CMK (cell line): ENCODE measurements at places on chromosomes 1 and 21.

GRCh38 chr1:6184083-6184783 lies 4.1 kb upstream of the CHD5 start:
- no peak for DNase-seq

DNA sequence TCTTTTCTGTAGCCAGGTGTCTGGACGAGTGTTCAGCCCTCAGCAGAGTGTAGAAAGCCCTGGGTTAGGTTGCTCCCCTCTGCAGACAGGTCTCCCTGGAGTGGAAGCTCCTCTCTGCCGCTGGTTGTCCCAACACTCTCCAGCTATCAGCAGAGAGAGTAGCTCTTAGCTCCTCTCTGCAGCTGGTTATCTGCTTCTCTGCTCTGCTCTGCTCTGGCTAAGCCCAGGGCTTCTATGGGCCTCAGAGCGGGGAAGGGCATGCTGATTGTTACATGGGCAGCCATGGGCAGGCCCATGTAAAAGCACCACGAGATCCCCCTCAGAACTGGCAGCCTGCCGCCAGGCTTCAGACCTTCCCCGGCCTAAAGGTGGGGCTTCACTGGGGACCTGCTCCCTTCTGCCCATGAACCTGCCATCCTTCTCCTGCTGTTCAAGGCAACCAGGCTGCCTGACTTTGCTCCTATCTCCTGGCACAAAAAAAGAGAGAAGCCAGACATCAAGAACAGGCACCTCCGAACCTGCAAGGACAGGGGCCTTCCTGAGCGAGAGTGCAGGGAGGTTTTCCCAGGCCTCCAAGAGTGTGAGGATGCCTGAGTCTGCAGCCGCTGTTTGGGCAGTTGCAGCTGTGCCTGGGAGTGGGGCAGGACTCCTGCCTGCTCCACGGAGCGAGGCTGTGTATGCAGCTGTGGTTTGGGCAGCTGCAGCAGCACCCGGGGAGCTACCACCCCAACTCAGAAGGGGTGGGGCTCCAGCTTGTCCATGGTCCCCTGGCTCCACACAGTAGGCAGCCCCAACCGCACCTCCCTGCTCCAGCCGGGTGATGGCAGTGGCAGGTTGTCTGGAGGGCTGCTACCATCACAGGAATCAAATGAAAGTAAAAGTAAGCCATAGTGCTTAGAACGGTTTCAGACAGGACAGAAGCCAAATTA lies 973.7 kb downstream of the LTN1 start:
- no peak for DNase-seq

- no peak for DNase-seq
Measured at GRCh38 chr1:218878369-218878768, 295.3 kb upstream of the LYPLAL1 start.

DNA sequence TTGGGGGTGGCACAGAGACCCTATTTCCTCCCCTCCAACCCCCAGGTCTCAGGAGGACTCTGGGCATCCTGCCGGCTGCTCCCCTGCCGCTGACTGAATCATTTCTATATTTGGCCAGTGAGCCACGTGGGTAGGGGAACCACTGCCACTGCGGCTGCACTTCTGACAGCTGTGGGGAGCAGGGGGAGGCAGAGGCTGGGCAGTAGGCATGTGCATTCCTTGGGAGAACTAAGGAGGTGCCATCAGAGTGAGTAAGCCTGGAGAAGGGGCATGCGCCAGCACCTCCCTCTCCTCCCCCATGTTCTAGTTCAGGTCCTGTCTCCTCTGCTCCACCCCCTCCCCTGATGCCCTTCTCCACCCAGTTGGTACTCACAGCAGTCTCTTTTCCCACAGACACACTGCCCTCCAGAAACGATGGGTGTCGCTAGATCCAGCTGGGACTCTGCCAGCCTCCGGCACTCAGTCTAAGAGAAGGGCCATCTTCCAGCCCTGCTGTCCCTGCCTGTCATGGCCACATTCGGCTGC lies 12.0 kb downstream of the PPFIA4 start:
- DNase-seq: no peak

DNA sequence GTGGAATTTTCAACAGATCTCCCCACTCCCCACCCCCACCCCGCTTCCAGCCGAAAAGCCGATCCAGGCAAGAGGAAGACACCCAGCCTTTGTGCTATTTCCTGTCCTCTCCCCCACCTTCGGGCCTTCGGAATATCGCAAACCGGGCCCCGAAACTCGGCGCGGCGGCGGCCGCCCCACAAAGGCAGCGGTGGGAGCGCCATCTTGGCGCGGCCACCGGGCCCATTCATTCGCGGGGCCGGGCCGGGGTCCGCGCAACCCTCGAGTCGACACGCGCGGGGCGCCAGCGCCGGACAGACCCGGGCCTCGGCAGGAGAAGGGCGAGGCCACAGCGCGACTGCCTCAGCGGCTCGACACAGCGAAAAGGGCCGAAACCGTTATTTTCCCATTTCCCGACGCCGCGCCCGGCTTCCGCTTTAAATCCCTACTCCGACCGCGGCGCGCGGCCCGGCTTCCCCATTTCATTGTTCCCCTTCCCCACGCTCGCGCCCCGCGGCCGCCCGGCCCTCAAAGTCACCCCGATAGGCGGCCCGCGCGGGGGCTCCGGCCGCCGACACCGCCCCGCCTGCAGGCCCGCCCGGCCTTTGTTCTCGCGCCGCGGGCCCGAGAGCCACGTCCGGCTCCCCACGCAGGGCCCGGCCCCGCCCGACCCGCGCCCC lies 911 bp downstream of the GNB1 start:
- no peak for DNase-seq

DNA sequence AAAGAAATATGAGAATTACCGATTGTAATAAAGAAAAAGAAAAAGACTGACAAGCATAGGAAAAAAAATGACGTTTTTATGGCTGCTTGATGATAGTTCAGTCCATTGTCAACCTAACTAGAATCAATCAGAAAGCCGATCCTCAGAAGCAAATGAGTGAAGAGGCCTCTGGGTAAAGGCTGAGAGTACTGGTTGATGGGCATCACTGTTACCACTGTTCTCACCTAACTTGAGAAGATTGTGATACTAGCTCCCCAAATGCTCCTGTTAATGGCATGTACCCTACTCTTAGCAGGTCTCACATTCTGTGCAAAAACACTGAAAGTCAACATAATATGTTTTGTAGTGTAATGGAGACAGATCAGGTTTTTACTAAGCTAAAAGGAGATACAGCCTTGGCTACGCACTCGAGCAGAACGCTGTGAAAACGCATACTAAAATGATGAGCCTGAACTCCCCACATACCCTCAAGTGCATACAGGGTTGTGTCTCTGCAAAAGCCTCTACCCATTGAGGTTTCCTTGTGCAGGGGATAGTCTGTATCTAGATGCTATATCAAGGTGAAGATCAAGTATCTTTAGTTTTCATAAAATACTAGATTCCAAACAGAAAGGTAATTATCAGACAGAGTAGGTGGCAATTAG lies 554.6 kb downstream of the SMYD3 start:
- DNase-seq: no peak

- DNase-seq: no peak
Measured at GRCh38 chr21:42219606-42220137, 732 bp downstream of the ABCG1 start.

DNA sequence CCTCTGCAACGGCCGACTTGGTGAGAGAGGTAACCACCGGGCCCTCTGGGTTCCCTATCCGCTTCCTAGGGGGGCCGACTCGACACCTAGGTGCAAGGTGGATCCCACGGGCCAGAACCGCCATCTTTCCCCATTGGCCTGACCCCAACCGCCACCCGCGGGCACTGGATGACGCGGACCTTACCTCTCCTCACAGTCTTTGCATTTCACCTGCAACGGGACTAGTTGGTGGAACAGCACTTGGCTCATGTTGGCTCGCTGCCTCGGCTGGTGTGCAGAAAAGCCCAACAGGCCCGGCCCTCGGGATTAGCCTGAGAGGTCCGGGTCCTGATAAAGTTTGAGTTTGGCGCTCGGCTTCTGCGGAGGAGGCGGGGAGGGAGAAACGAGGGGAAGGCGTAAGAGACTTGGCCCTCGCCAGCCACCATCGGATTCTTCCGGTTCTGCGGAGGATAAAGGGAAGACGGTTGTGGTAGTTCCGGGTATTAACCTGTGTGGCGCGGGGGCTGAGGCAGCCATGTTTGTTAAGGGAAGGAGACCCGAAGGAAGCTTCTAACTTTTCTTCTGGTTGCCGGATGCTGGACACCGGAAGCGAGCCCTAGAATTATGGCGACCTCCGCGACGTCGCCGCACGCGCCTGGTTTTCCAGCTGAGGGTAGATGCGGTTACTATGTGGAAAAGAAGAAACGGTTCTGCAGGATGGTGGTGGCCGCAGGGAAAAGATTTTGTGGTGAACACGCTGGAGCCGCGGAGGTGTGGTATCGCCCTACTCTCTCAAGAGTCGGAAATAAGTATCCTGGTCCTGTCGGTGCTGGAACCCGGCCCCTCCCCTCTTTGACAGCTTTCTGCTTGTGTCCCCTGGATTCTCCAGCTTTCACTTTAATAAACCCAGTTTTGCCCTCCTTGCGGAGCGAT lies at the start of the genes SASS6 and TRMT13:
Gene SASS6 (minus strand): TSS at position 365 of the 912 bp plus-strand sequence. CDS start 116 bp downstream, at position 249.
Gene TRMT13 (plus strand): TSS at position 598 of the 912 bp plus-strand sequence. CDS start 6 bp downstream, at position 604.
- DNase-seq: peak; percentile 92

GRCh38 chr1:231719485-231720183 lies 93.0 kb downstream of the DISC1 start:
- no peak for DNase-seq

DNA sequence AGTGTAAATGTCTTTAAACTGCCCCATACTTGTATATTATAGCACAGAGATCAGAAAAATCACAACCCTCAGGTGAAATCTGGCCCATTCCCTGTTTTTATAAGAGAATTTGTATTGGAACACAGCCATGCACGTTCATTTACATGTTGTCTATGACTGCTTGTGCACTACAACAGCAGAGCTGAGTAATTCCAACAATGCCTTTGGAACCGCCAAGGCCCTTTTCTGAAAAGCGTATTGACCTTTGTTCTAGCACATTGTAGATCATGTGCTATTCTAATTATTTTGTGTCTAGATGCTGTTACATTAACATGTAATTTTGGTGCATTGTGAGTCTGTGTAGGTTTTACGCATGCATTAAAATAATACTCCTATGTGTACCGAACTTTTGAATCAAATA lies 339.6 kb downstream of the CHRM3 start:
- DNase-seq: no peak

DNA sequence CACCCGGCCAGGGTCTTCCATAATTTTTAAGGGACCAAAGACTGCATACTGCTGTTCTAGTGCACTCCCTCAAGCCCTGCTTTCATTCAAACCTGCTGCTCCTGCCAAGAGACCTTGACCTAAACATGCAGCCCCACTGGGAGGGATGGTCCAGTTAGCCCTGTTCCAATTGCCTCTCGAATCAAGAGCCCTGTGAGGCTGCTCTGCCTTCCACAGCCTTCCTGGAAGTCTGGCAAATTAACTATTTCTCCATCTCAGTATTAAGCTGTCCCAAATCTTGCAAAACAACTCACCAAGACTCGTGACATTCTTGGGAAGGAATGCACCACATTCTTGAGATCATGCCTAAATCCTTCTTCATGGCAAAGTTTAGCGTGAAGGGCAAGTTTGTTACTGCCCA lies 231.3 kb downstream of the C1orf94 start:
- DNase-seq: no peak

DNA sequence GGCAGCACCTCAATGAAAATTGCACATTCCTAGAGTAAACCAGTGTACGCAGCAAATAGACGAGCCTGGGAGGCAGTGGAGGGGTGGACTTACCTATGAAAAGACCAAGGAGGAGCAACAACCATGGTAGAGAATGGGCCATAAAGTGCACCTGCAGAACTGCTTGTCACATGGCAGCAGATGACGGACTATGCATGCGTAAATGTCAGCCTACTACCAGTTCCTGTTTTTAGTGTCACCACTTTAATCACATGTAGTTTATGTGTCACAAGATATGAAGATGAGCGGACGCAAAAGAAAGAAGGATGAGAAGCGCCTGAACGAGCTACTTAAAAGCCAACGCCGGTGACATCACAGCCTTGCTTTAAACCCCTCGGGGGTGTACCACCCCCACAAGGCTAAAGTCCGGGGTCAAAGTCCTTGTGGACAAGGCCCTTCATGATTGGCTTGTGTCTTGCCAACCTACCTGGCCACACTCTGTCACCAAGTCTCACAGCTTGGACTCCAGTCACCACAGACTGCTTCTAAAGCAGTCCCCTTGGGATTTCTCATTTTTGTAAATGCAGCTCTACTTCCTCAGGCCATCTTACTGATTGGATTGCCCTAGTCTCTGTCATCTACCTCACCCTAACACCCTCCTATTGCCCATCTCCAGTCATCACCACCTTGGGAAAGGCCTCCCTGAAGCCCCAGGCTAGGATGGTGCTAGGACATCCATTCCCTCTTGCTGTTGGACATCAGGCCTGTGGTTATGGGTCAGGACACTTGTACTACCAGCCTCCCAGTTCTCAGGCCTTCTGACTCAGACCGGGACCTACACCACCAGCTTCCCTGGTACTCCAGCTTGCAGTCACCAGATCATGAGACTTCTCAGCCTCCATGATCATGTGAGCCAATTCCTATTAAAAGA lies 6.0 kb upstream of the LY9 start:
- DNase-seq: no peak

- DNase-seq: no peak
Measured at GRCh38 chr1:16172964-16173446, 17.1 kb upstream of the EPHA2 start.

- no peak for DNase-seq
Measured at GRCh38 chr1:171424494-171424893, 60.8 kb upstream of the PRRC2C start.

GRCh38 chr21:31345136-31345535 lies 1.1 kb upstream of the TIAM1 start:
- no peak for DNase-seq

DNA sequence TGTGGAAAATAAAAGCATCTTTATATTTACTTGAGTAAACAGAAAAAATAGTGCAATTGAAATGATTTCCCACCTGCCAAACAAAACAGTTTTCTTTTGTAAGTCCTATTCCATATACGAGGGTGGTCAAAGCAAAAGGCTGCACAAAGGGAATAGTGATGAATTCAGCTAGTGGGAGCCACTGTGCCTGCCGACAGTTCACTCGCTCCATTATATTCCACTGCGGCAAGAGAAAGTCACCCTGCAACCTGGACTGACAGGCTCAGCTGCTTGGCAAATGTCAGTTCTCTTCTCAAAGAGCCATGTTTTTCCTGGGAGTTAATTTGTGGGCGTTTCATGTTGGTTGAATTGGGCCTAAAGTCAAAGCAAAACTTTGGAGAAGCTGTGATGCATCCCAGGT lies 145.4 kb downstream of the LMO4 start:
- DNase-seq: no peak

DNA sequence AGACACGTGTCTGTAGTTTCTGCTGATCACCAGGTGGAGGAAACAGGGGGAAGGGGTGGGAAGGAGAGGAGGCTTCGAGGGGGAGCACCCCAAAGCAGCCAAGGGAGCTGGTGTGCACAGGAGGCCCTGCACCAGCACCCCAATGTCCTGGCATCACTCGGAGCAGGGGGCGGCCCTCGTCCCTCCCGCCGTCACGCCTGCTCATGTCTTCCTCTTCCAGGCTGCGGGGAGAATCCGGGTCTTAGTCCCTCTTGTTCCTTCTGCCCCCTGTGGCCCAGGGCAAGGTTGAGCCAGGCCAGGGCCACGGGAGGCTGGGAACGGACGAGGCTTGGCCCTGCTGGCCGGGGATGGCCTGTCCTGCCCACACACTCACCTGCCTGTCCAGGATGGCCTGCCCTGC lies 21.4 kb upstream of the ARHGEF16 start:
- DNase-seq: no peak

- DNase-seq: no peak
Measured at GRCh38 chr1:106836708-106837107, 219.8 kb upstream of the PRMT6 start.

GRCh38 chr1:156910309-156910782 lies 10.1 kb upstream of the LRRC71 start:
- DNase-seq: no peak
